CD8-positive, alpha-beta T cell (primary cell): ENCODE measurements at places on chromosomes 16 and 17.

DNA sequence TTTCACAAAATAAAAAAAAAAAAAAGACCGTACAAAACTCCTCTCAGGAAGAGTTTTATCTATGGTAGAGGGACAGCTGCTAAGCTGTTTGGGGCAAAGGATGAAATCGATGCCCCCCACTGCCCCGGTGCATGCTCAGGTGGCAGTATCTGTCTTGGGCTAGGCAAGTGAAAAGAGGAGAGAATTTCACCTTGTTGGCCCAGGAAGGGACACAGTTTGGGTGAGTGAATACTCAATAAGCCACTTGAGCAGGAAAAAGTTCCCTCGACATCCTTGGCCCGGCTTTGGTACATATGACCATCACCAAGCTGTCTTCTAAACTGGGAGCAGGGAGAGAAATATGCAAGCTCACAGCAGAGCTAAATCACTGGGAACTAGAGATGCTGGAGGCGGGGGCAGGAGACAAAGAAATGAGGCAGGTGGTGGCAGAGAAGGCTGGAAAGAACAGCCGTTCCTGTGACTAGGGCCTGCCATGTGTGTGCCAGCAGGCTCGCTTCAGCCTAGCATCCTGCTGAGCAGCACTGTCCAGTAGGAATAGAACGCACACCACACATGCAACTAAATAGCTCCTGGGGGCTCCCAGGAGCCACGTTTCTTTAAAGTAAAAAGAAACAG, 8.2 kb upstream of the EIF1 start:
- no peak for DNase-seq

GRCh38 chr17:49480836-49481615, 14.1 kb upstream of the NGFR start:
- DNase-seq, result no peak

- no peak for DNase-seq
Measured at GRCh38 chr17:37239690-37240334, 136.0 kb upstream of the C17orf78 start.

- DNase-seq, result no peak
Measured at GRCh38 chr17:56096026-56096810, 57.1 kb upstream of the ANKFN1 start.

GRCh38 chr17:19346351-19347255, 15.9 kb downstream of the B9D1 start:
- no peak for DNase-seq

- no peak for DNase-seq
Measured at GRCh38 chr16:535446-536405, 8.2 kb downstream of the CAPN15 start.
